ENCODE measurements at places on chromosomes 3 and 15. TPM values are rescaled to one million over a fixed set of nuclear protein-coding genes. Genes with fewer than 3 reads are reported as not detected.

DNA sequence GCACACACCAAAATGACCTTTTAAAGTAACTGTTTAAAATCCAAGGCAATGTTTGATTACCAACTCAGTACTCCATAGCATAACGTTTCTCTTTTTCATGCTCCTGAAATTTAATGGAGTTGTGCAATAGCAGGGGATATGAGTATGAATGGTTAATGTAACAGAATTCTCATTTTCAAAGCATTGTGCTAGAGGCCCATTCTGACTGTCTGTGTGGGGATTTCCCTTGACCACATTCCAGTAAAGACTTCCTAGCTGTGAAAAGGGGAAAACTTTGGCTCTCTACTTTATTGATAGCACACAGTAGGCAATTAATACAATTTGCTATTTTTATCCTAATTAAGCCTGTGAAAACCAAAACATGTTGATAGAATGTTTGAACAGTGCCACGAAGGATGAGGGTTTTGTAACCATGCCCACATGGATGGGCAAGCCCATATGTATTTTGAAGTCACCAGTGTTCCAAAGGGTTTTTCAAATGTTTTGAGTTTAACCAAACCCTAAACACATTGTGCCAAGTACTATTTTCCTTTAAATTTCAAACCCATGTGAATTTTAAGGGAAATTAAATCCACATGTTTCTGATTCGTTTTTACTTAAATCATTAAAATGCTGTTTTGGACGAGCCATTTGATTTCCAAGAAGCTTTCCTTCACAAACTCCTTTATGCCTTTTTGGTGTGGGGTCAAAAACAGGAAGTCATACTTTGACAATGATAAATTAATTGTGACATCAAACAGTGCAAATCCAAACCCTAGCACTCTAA lies 261.2 kb downstream of the SHOX2 start:
- no peak for DNase-seq

DNA sequence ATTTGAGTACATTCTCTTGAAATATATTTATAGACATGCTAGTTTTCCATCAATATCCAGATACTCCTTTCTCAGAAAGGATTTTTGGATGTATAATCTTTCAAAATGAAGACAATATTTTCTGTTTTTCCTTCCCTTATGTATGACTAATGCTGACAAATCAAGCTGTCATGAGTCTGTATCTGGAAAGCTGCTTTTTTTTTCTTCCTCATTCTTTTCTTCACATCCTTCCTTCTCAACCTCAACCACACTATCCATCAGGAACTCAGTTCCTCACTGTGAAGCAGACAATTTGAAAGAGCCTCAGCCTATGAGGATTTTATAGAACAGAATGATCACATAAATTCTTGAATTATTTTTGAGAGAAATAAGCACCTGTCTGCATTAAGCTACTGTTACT lies 335.9 kb upstream of the EPHA6 start:
- DNase-seq, result no peak

DNA sequence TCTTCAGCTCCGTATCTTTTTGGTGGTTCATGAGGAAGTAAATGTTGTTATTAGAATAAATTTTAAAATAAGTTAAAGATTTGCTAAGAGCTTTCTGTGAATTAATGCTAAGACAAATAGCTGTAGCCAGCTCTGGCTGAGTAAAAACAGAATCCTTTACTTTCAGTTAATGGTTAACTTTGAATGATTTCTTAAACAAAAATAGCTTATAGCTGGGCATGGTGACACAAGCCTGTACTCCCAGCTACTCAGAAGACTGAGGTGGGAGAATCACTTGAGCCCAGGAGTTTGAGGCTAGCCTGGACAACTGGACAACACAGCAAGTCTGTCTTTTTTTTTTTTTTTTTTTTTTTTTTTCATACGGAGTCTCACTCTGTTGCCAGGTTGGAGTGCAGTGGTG lies 25.0 kb downstream of the TCAIM start:
- DNase-seq, result peak; percentile 94

DNA sequence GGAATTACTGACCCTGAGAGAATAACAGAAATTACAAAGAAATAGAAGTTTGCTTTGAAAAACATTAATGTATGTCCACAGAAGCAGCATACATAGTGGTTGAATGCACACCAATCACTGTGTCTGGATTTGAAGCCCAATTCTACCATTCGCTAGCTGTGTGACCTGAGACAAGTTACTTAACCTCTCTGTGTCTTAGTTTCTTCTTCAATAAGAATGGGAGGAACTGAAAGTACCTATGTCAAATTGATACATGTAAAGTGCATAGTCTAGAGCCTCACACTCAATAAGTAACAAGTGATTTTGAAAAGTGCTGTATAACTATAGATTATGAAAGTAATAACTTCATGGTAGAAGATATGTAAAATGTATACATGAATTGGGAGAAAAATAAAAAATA lies 457.8 kb downstream of the FOXP1 start:
- DNase-seq, result no peak

DNA sequence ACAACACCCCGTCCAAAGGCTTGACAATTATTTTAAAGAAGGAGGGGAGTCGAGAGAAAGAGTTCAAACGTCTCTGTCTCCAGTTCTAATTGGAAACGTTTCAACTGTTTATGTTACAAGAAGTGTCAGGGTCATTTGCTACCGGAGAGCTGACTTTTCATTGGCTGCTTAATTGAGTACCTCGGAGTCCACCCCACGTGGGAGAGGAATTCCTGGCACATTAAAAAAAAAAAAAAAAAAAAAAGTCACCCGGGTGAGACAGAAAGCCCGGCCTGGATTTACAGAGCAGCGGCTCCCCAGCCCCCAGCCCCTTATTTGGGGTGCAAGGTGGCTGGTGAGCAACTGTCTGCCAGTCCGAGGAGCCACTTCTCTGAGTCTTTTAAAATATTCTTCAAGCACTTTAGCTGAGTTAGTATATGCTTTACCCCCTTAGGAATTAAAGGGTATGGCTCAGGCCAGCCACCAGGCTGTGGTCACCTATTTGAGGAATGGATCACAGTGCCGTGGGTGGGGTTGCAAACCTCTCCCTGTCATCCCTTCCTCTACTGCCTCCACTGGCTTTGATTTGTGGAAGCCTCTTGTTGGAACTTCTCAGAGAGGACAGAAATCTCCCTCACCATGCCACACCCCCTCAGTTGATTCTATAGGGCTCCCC lies 3.9 kb upstream of the TLE3 start:
- DNase-seq, result peak; percentile 96

DNA sequence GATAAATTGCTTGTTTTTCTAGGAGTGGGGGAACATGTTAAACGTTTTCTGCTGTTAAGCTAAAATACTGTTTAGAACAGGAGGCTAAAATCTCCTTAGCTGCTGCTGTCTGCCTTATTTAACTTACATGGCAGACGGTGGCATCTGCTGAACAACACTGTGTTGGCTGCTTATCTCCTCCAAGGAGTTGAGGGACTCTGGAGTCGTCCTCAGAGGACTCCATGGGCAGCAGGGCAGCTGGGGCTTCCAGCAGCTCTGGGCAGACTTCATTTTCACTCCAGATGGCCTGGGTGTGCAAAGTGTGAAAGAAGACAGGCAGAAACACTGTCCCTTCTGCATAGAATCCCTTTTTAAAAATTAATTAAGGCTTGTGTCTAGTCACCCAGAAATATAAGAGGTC lies 52.9 kb upstream of the NUDT16 start:
- no peak for DNase-seq

DNA sequence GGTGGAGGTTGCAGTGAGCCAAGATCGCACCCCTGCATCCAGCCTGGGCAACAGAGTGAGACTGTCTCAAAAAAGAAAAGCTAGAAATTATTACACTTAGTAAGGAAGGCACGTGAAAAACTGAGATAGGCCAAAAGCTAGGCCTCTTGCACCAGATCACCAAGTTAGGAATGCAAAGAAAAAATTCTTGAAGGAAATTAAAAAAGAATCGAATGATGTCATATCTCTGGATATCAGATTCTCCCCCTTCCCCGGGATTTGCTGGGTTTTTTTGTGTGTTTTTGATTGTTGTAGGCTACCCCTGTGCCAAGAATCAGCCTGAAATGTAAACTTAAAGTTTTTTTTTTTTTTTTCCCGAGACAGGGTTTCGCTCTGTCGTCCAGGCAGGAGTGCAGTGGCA lies 17.4 kb downstream of the PTPN23 start:
- no peak for DNase-seq

GRCh38 chr3:72147600-72147999 lies 362.7 kb upstream of the PROK2 start:
- no peak for DNase-seq

DNA sequence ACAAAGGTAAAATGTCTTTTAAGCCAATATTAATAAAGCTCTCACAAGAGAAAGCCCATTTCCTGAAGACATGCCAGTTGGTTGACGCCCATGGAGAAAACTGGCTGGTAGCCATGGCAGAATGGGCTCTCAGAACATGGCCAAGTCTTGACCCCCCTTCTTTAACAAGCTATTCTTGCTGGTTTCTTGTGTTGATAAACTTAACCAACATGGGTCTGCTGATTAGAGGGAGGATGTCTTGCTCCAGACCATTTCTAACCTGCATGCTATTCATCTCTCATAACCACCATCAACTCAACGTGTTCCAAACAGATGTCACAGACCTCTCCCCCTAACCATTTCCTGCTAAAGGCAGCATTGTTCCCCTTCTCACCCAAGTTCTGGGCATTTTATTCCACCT lies 25.7 kb downstream of the NTRK3 start:
- no peak for DNase-seq

DNA sequence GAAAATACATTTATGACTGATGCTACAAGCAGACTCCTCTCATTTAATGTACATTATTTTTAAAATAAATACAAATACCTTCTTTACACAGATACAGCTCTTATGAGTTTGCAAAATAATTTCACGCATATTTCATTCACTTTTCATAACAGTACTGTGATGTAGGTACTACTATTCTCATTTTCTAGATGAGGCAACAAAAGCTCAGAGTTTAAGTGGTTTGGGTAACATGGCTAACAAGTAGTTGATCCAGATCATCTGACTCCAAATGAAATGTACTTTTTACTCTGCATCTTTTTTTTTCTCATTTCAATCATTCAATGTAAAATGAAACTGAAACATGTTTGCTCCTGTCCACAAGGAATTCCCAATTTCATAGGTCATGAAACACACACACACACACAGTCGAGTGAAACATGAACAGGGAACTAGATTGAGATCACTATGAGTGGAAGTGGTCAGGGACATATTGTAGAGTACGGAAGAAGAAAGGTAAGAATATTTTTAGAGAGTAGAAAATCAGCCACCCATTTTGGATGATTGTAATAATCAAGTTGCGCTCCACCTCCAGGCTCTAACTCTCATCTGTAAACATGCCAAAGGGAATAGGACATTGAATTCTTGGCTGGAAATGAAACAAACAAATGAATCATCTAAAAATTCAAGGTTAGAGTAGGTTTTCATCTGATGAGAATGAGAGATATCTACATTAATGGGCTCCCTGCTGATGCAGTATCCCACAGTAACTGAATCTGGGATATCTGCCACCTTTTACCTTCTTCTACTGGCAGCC lies 92.4 kb downstream of the CLDN1 start:
- peak; percentile 65 for DNase-seq

Gene WDR93
- total RNA-seq, result 1.2 TPM

DNA sequence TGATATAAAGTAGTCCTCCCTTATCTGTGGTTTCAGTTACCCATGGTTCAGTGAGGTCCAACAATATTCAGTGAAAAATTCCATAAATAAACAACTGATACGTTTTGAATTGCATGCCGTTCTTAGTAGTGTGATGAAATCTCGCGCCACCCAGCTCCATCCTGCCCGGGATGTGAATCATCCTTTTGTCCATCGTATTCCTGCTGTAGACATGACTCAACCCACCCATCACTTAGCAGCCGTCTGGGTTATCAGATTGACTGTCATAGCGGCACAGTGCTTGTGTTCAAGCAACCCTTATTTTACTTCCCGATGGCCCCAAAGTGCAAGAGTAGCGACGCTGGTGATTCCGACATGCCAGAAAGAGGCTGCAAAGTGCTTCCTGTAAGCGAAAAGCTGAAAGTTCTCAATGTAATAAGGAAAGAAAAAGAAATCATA lies 48.0 kb upstream of the MEX3B start:
- DNase-seq, result no peak

Gene CHCHD4
- 15.4 TPM for total RNA-seq

Gene KLHL40
- total RNA-seq, result not detected

Gene TTC21A
- 4.7 TPM for total RNA-seq

Gene UPK1B
- total RNA-seq, result 33.7 TPM

DNA sequence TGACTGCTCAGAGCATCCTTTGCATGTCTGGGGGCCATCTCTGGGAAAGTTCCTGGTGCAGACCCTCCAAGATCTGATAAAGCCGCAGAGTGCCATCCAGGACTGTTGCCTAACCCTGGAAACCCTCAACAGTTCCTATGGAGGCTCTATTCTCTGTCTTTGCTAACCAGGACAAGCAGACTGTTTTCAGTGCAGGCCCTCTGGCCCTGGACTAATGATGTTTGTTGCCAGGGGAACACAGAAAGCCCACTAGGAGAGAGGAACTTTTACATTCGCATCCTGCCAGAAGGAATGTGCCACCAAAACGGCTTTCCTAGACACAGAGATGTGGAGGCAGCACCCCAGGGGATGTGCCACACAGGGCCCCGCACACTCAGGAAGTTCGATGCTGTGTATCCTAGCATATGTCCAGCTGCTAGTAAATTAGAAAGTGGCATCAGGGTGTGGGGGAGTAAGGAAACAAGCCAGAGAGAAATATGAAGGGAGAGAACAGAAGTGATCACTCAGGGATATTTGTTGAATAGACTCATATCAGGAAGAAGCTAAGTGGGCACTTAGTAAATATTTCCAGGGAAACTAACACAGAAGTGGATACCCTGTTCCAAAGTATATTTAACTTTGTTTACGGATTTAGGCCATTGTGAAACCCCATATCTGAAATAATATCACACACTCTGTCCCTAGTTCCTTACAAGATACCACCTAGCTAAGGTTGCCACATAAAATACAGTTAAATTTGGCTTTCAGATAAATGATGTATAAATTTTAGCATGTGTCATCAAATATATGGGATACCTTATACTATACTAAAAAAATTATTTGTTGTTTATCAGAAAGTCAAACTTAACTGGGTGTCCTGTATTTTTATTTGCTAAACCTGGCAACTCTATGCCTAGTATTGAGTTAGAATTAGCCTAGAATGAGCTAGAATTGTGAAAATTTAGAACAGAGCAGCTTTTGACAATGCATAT lies 29.9 kb upstream of the TMOD3 start:
- DNase-seq, result no peak

- DNase-seq, result no peak
These were observed 614.0 kb upstream of the AGTR1 start for GRCh38 chr3:148083526-148084182.

Gene DAZL
- not detected for total RNA-seq

Gene HESX1
- total RNA-seq, result not detected

GRCh38 chr3:194777729-194778128 lies 92.0 kb downstream of the FAM43A start:
- DNase-seq, result peak; percentile 62

All from renal cortical epithelial cell (primary cell).